Cerebellar nuclear complex (tissue), 1 donor: ENCODE measurements at places on chromosomes 2 and 18.

DNA sequence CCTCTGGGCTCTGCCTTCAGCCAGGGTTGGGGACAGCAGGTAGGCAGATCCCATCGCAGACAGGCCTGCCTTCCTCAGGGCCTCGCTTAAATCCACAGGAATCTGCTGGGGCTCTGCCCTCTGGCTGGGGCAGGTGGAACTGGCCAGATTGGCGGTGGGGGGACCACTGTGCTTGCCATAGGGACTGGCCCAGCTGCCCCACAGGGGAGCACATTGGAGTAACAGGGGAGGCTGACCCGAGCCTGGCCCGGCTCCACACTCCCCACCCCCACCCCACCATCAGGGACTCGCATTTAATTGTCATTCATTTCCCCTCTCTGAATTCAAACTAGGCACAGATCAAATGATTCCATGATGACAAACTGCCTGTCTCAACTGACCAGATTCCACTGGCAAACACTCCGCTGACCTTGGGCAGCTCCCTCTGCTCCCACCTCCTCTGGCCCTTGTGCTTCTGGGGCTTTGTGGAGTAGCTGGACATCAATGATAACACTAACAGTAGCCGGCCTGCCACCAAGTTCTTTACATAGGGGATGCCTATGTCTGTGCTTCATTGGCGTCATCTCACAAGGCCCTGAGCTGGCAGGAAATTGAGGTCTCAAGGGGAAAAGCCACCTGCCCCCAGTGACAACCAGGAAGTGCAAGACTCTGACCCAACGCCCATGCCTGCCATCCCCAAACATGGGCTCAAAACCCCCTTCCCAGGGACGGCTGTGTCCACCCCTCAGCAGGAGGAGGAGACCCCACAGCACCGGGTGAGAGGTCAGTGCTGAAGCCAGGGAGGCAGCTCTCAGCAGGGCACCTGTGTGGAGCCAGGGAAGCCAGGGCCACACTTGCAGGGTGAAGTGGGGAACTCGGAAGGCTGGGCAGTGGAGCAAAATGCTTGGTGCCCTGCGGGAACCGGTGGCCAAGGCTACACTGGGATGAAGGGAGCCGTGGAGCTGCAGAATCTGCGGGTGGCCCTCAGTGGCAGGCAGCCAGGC lies 2.1 kb upstream of the B3GNT7 start:
- DNase-seq = no peak

- no peak for DNase-seq
Measured at GRCh38 chr2:102620332-102620731, 979 bp downstream of the SLC9A2 start.

DNA sequence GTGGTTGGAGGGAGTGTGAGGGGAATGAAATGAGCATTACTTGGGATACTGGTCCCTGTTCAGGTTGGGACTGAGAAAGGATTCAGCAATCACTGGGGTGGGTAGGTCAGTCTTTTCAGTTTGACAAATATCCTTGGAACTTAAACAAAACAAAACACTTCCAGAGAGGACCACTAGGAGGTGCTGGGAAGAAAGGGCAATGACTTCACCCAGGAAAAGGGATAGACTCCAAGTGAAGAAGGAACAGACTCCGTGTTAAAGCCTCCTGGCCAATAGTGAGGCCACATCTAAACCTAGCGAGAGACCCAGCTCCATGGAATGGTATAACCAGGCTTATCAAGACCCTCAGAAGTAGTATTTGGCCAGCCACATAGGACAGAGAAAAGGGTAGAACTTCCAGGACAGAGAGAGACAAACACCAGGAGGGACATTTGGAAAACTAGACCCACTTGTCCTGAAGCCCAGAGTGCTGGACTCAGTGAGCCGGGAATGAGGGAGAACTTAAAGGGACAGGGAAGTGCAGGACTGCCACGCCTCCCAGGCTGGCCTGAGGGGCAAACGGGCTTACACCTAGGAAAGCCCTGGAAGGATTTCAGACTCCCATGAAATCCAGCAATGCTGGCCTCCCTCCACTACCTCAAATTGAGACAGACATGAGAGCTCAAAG lies 19.6 kb upstream of the KCNG3 start:
- no peak for DNase-seq

DNA sequence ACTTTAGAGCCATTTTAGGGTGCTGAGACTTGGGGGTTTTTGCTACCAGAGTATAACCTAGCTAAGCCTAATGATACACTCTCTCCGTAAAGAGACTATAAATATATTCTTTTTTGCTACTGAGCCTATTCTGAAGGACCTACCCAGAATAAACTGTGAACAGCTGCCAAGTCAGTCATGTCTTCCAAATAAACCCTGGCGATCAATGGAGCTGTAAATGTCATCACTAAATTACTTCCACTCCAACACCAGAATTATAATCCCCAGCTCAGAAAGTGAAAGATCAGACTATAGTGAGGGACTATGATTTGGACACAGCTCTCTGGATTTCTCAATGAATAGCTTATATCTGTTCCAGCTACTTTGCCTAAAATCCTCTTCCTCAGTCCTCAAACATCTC lies 178.9 kb downstream of the METTL4 start:
- no peak for DNase-seq

GRCh38 chr18:4198956-4199355 lies 256.2 kb downstream of the DLGAP1 start:
- DNase-seq = no peak

- DNase-seq = no peak
Measured at GRCh38 chr2:235553696-235554100, 59.9 kb downstream of the AGAP1 start.

DNA sequence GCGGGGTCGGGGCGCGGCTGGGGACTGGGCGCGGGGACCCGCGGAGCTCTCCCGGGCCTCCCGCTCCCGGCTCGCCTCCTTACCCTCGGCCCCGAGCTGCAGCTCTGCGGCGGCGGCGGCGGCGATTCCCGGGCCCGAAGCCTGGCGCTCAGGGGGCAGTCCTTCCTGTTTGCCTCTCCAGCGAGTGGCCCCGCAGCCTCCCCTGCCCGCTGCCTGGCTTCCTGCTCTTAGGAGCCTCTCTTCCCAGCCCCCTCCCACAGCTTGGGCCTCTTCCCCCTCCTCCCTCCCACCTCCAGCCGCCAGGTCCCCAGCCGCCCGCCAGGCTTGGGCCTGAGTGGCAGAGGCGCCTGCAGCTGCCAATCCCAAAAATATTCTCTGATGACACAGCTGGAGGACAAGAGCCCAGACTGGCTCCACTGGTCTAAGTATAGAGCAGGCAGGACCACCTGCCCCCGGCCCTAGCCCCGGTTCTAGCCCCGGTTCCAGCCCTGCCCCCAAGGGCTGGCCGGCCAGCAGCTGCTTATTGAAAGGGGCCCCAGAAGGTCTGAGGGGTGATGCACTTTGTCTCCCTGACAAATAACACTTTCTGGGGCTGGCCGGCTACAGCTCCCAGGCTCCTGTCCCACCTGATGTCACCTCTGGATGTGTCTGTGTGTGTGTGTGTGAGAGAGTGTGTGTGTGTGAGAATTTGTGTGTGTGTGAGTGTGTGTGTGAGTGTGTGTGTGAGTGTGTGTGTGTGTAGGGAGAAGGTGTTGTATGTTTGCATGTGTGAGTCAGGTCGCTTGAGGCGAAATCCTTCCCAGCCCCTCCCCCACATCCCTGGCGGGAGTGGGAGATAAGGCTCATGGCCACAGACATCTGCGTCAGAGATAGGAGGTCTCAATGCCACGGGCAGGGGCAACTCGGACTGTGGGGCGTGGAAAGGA lies at the start of gene OBSL1:
OBSL1 (minus strand) TSS at position 229 of the 926 bp plus-strand sequence. CDS start 307 bp downstream, outside the sequence.
- no peak for DNase-seq

DNA sequence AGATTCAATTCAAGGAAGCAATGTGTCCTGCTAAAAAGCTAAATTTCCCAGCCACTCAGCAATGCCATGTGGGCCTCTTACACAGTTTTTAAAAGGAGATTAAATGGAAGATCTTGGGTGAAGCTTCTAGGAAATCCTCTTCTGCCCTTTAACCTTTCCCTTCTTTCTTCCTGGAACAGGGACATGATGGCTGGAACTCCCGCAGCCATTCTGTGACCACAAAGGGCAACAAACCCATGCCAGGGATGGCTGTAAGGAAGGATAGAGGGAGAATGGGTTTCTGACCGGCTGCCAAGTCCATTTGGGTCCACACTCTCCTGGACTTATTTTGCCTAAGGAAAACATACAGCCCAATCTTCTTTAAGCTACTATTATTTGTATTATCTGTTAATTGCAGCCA lies 52.6 kb upstream of the ASAP2 start:
- no peak for DNase-seq

GRCh38 chr2:177708660-177709444 lies 316.3 kb downstream of the AGPS start:
- no peak for DNase-seq

- no peak for DNase-seq
Measured at GRCh38 chr2:84807063-84807485, 73.8 kb downstream of the TRABD2A start.

- no peak for DNase-seq
Measured at GRCh38 chr2:207711750-207712530, 500 bp downstream of the CCNYL1 start.

- no peak for DNase-seq
Measured at GRCh38 chr2:47057687-47058002, 97.5 kb downstream of the STPG4 start.

DNA sequence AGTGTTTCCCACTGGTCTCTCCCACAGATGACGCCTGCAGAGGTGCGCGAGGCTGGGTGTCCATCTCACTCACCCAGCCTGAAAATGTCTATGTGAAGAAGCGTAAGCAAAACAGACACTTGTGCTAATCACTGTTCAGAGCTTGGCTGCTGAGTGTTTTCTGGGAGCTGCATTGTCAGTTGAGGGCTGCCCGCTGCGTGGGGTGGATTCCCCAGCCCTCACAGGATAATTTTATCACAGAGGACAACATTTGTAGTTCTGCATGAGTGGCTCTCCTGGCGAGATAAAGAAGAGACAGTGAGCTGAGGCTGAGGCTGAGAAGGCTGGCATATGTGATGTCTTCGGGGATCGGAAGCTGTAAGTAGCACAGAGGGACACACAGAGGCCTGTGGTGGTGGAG lies 16.2 kb upstream of the CAPN13 start:
- no peak for DNase-seq

GRCh38 chr18:37402735-37403099 lies 162.9 kb downstream of the CELF4 start:
- no peak for DNase-seq

GRCh38 chr2:33531549-33532059 lies 55.2 kb downstream of the RASGRP3 start:
- DNase-seq = no peak

DNA sequence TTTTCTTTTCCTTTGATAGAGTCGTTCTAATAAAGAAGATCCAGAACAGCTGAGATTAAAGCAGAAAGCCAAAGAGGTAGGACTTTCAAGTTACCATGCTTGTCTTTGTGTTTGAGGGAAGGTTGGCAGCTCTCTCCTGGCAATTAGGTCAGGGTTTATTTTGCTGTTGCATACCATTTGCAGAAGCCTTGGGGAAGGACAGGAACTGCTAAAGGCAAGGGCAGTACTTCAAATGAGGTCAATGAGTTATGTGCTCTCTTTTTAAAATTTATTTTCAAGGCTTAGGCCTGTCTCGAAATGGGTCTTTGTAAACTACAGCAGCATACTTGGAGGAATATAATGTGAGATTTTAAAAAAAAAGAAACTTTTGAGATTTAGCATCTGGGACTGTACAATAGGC lies 108.9 kb downstream of the TAF4B start:
- no peak for DNase-seq

DNA sequence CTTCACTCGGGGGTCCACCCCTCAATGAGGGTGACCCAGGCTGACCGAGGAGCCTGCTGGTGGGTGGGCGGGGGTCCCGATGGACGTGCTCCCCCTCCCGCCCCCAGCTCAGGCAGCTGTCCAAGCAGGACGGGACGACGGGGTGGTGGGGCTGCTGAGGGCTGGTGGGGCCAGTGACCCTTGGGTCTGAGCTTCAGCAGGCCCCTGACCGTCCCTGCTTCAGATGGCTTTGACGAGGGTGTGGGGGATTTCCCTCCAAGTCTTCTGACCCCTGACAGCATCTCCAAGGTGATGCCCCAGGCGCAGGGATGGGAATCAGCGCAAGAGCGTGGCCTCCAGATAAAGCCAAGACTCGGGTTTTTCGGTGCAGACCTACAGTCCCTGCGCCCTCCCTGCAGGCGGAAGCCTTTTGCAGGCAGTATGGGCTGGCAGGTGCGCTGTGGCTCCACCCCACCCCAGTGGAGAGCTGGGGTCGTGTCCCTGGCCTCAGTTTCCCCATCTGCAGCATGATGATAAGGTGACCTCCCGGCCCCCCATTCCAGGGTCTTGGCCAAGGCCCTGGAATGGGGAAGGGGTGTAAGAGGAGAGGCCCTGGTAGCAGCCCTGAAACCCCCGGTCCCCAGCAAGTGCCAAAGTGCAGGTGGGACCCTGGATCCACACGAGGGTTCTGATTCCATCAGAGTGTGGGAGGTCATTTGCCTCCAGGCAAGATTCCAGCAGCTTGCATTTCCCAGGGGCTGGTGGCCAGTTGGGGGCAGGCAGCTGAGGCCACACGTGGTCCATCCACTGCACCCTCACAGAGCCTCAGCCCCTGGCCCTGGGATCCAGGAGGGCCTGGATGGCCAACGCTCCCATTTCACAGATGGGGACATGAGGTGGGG lies 8.7 kb downstream of the CROCC2 start:
- DNase-seq = no peak

DNA sequence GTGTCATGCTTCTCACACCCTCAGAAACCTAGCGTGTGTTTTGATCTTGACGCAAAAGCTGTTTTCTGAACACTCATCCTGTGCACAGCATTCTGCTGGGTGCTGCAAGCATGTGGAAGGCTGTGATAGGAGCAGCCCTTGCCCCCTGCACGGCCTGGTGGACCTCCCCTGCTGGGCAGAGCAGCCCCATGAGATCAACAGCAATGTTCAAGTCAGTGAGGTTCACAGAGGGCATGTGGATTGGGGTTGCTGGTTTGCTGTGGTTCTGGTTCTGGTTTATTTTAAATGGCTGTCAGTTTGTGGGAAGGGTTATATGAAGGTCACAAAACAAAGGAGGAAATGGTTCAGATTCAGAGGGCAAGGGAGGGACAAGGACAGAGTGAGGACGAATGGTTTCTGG lies 71.3 kb downstream of the SOWAHC start:
- no peak for DNase-seq

- no peak for DNase-seq
Measured at GRCh38 chr2:20381457-20381856, 30.8 kb upstream of the PUM2 start.

- DNase-seq = no peak
Measured at GRCh38 chr18:7198326-7198725, 32.6 kb upstream of the LRRC30 start.

- no peak for DNase-seq
Measured at GRCh38 chr2:162545254-162545653, 201.3 kb downstream of the GCA start.

GRCh38 chr18:67367540-67367939 lies 149.0 kb downstream of the DSEL start:
- no peak for DNase-seq
